Activated CD8-positive, alpha-beta memory T cell treated with anti-CD3 and anti-CD28 coated beads for 1 hour (primary cell): ENCODE measurements at places on chromosomes 1 and 21.

DNA sequence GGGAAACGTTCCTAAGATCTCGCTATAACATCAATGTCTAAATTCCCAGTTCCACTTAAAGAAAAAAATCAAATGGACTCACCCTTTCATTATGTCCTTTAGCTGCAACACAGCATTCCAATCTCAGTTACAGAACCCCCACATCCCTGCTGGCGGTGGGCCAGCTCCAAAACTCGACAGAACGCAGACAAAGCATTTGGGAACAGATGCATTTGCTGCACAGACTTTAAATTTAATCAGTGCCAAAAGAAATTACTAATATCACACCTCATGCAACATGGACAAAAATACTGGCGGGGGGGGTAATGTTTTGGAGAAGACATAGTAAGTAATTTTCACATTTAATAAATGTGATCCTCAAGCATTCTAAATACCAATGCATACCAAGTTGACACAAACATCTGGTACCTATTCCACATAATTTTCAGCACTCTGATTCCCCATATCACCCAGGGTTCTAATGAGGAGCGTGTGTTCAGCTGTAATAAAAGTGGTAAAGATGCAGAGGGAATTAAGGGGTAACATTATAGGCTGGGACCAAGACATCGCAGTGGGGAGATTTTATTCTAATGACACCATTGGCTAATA lies 79.7 kb downstream of the TGFBR3 start:
- no peak for DNase-seq

- no peak for DNase-seq
These were observed 555.3 kb downstream of the NUF2 start for GRCh38 chr1:163877016-163877415.

DNA sequence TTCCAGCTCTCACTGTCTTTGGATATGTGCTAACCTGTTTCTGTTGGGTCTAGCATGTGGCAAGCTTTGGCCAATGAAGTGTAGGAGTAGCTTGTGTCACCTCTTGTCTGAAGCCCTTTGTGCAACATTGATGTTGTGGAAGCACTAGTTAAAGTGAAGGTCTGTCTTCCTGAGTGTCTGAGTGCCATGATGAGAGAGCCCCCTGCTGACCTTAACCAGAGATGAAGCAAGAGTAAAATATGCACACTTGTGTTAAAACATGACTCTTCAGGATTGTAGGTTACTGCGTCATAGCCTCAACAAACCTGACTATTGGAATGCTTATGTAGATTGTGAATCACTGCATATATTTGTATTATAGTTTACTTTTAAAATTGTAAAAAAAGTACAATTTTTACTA lies 103.7 kb downstream of the NCAM2 start:
- DNase-seq, result no peak

DNA sequence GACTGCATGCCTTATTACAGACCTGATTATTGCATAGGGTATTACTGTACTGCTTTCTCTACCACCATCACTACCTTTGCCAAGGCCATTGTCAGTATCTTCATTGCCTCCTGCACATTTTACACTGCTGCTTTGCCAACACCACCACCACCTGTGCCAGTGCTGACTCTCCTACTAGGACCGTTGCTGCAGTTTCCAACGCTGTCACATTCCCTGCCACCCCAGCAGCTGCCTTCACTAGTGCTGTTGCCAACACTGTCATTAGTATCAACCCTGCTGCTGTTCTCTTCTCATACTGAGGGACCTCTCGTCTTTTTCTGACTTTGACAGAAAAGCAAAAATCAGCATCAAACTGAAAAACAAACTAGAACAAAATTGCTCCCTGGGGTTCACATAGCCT lies 394.9 kb upstream of the B3GALT2 start:
- DNase-seq, result no peak

DNA sequence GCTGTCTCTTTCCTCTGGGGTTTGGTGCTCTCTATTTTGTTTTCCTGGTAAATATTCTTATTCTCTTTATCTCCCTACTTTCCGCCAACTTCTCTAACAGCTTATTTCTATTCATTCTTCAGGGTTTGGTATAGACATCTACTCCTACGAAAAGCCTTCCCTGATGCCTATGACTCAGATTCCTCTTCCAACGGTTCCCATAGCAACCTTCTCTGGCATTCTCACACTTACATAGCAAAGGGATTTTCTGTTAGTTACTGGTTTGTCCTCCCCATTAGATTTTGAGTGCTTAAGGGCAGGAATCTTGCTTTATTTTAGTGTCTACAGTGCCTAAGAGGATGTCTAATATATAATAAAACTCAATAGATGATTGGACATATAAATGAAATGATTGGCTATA lies 407.6 kb upstream of the DEPDC1 start:
- no peak for DNase-seq

- no peak for DNase-seq
These were observed 367.4 kb downstream of the CAMTA1 start for GRCh38 chr1:7152655-7153054.

- DNase-seq, result no peak
These were observed 27.7 kb downstream of the TRIM11 start for GRCh38 chr1:228378873-228379460.

GRCh38 chr1:167670563-167670962 lies 40.5 kb downstream of the RCSD1 start:
- DNase-seq, result no peak

DNA sequence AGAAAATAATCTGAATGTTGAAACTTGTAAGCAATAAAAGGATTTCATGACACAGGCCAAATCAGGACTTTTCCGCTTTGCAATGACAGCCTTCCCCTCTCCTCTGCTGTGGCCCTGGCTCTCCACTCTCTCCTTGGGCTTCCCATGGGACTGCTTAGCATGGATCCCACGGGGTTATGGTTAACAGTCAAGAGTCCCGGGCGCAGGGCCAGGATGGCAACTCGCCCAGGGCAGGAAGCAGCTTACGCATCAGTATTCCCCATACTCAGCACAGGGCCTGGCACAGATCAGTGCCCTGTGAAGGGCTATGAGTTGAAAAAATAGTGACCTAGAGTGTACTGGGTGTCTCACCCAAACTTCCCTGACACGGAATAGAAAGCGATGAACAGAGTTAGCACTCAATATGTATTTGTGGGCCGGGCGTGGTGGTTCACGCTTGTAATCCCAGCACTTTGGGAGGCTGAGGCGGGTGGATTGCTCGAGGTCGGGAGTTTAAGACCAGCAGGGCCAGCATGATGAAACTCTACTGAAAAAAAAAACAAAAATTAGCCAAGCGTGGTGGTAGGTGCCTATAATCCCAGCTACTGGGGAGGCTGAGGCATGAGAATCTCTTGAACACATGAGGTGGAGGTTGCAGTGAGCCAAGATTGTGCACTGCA lies 29.1 kb upstream of the GRHL3 start:
- DNase-seq, result no peak

DNA sequence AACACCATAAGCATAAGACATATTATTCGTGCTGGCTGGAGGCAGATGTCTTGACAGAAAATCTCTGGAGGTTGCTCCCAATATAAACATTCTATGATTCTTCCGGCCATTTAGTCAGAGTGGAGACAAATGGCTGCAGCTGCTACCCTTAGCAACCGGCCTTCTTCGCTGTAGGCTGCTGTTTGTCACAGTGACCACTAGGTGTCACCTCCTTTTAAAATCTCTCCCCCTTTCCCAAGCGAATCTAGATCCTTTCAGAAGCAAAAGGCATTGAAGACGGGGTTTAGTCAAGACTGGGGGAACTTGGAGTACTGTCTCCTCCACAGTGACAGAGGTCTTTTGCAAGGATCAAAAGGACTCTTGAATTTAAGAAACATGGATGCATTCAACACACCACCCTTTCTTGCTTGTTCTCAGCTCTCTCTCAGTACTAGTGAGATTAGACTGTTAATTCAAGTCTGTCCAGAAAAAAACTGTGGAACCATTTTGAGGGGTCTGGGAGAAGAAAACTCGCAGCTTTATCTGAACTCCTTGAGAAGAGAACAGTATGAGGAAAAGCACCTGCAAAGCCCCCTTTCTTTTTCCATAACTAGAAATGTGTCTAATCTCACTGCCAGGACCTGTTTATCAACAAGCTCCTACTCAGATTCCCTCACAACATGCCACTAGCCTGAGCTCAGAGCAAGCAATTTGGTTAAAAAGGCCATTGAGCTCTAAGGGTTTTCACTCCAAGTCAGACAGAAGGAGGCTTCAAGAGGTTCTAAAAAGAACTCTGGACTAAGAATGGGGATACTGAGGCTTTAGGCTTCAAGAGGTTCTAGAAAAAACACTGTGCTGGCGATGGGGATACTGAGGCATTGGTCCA lies 408.3 kb upstream of the PLXNA2 start:
- DNase-seq, result no peak

DNA sequence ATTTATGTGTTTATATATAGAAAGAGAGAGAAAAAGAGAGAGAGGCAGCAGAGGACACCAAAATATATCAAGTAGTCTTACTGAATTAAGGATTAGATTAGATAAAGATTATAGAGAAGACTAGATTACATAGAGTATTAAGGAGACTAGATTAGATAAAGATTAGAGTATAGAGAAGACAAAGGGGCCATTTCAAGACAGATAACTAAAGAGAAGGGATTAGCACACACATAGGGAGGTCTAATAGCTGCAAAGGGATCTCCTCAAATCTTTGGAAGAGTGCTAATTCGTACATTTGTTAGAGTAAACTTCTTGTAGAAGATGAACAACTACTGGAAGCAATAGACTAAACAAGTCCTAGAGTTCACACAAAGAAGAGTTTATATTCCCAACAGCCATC lies 34.2 kb downstream of the OR6Y1 start:
- DNase-seq, result no peak

DNA sequence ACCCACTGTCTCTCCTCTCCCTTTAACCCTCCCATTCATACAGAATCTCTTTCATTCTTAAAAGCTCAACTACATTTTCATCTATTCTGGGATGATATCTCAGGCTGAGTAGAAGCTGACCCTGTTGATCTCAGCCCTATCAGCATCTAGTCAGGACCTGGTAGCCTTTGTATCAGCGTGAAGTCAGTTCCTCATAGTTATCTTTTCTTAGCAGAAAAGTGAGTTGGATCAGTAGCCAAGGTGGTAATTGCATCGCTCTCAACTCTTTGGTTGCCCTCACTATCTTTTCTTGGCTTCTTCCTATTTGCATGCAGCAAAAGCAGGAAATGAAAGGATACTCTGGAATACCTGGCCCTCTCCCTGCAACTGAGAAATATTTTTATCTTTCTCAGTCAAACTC lies 13.6 kb upstream of the GOLT1A start:
- no peak for DNase-seq

- no peak for DNase-seq
These were observed 25.9 kb downstream of the STPG1 start for GRCh38 chr1:24387636-24388175.

DNA sequence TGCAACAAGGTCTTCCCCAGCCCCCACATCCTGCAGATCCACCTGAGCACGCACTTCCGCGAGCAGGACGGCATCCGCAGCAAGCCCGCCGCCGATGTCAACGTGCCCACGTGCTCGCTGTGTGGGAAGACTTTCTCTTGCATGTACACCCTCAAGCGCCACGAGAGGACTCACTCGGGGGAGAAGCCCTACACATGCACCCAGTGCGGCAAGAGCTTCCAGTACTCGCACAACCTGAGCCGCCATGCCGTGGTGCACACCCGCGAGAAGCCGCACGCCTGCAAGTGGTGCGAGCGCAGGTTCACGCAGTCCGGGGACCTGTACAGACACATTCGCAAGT lies 3.8 kb downstream of the ZBTB18 start:
- no peak for DNase-seq

DNA sequence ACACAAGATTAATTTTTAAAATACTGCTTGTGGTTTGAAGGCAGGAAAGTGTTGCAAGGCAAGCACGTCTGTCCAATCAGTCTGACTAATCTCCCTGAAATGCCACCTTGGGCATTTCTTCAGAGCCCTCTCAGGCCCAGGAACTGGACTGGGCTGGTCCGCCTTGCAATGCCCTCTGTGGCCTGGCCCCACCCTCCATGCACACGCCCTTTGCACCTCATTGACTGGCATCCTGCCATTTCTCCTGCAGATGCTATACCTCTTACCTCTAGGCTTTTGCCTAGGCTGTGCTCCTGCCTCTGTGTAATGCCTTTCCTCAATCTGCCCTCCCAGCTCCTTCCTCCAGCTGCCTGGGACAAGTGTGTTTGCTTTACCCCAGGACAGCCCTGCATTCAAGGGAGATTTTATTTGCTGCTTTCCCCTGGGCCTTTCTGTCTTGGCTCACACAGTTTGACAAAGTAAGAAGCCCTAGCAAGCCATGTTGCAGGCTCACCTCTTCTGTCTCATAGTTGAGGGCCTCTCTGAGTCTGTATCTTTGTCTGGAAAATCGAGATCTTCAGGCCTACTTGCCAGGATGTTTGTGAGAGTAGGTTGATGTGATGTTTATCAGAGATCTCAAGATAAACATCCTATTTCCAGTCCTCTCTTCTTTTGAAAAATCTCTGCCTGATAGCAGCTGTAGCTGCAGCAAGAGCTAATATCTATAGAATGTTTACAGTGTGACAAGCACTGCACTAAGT lies 149.2 kb upstream of the JUN start:
- DNase-seq, result no peak

DNA sequence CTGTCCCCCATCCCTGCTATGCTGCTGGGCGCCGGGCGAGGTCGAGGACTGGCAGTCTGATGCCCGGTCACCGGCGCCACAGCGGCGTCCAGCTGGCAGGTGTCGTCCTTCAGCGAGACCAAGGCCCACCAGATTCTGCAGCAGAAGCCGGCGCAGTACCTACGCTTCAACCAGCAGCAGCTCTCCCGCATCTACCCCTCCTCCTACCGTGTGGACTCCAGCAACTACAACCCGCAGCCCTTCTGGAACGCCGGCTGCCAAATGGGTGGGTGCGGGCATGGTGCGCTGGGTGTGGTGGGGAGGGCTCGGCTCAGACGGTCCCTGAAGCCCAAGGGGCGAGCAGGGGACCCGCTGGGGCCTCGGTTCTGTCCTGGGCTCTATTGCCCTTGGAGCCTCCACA lies 20.7 kb downstream of the PLCH2 start:
- DNase-seq, result no peak

GRCh38 chr1:90761781-90762589 lies 44.9 kb upstream of the BARHL2 start:
- no peak for DNase-seq

GRCh38 chr1:97925151-97925550 lies 4.3 kb upstream of the DPYD start:
- DNase-seq, result no peak

DNA sequence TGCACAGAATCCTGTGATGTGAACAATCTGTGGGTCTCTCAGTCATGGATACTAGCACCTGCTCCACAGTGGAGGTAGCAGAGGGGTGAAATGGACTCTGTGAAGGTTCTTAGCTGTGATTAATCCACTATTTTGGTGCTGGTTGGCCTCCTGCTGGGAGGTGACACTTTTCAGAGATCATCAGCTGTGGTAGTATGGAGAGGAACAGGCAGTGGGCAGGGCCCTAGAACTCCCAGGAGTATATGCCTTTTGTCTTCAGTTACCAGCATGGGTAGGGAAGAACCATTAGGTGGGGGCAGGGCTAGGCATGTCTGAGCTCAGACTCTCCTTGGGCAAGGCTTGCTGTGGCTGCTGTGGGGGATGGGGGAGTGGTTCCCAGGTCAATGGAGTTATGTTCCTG lies 54.0 kb upstream of the KCNJ15 start:
- DNase-seq, result no peak

DNA sequence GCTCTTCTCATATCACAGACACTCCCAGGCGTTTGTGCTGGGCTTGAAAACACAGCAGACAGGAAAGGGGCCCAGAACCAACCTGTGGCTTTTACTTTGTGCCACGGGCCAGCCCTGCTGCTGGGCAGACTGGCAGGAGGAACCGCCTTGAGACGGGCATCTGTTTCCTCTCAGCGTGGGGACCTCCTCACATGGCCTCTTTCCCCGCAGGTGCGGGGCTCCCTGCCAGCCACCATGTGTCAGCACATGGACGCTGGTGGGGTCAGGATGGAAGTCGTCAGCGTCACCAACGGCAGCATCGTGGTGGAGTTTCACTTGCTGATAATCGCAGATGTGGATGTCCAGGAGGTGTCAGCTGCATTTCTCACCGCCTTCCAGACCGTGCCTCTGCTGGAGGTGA lies 47.8 kb downstream of the UMODL1 start:
- no peak for DNase-seq
